Stimulated activated CD8-positive, alpha-beta memory T cell treated with anti-CD3 and anti-CD28 coated beads, Interleukin-2, amount 100 ng/mL, for 48 hours (primary cell): ENCODE measurements at places on chromosomes 2 and 18.

DNA sequence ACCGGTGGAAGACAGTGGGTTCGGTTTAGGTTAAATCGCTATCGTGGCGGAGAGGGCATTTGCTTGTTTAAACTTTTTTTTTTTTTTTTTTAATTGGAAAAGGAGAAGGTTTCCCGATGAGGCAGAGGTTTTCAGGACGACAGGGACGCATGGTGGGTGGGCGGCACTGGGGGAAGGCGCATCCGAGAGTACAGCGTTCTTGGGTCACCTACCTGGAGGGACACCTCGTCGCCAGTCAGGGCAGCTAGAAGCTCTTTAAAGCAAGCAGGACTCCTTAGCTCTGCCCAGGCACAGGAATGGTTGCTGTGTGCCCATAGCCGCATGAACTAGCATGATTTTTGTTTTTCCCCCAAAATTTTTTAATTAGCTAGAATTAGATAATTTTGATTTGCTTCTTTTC is 437 bp downstream of the LDLRAD4 start:
- no peak for DNase-seq

DNA sequence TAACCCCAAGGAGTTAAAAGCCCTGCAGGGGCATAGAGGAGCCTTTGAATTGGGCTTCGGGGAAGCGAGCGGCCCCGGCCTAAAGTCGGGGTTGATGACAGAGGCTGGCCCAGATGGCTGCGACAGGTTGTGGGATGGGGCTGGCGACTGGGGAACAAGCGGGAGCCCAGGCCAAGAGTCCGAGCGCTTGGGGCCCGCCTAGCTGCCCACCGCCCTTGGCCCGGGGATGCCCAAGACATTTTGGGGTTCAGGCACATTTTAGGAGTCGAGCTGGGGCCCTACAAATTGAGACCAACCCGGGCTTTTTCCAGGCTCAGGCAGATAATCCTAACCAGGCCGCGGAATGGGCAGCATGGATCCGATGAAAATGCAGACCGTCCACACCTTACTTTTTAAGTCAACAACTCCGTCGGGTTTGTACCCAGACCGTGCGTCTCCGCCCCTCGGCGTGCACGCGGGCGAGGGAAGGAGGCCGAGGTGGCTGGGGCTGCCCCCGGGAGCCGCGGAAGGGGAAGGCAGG is 507 bp downstream of the RTKN start:
- DNase-seq, result no peak

DNA sequence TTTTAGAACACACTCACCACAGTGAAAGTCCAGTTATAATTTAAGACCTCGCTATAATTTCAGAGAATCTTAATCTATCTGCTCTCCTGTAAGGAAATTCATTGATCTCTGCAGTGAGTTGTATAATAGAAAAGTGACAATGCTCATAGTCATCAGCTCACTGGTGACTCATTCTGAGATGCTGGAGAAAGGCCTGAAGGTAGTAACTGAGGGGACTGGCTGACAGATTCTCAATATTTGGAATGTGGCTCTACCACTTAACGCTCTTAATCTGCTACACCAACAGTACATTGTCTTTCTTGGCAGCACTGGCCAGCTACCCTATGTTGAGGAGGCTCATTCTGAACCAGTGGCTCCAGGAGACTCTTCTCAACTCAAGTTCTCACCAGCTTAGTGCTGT is 246.1 kb downstream of the RPRM start:
- no peak for DNase-seq

- no peak for DNase-seq
These were observed 22.9 kb downstream of the FAP start for GRCh38 chr2:162220368-162220767.

DNA sequence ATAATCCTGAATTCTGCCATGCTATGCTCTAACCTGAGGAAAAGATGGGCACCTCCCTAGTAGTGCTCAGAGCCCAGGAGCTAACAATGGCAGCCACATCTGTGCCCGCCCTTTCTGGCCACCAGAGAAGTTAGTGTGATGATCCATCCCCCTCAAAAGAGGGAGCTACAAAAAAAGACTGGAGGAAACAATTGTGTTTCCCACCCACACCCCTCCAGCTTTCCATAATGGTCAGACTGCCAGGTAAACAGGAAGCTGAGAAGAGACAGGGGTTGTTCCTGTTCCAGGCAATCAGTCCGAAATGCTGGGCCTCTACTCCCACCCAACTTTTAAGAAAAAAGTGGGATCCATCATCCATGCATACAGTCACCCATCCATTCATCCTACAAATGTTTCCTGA is 3.2 kb downstream of the TBC1D8 start:
- DNase-seq, result no peak

- DNase-seq, result no peak
These were observed 10.7 kb upstream of the MRO start for GRCh38 chr18:50830544-50830943.
